NCI-H1105 treated with DMSO at 0.1 percent for 48 hours (cell line): ENCODE measurements at places on chromosomes 5 and 9.

DNA sequence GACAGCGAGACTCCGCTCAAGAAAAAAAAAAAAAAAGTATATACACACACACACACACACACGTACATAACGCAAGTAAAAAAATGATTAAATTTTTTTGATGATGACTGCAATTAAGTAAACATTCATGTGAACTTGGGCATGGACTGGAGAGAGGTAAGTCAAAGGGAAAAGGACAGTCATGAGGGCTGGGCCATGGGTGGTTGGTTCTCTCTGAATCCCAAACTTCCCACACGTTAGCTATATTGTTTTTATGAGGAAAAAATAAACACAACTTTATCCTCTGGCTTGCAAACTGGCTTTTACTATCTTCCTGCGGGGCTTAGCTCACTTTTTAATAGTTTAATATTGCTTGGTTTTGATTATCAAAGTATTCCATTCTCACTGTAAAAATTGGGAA is 53.7 kb downstream of the GOLM1 start:
- no peak for DNase-seq

- no peak for DNase-seq
These were observed 12.7 kb downstream of the GMCL2 start for GRCh38 chr5:178174456-178174855.

- DNase-seq, result peak; percentile 34
These were observed 566.0 kb downstream of the CAAP1 start for GRCh38 chr9:26326563-26326962.

DNA sequence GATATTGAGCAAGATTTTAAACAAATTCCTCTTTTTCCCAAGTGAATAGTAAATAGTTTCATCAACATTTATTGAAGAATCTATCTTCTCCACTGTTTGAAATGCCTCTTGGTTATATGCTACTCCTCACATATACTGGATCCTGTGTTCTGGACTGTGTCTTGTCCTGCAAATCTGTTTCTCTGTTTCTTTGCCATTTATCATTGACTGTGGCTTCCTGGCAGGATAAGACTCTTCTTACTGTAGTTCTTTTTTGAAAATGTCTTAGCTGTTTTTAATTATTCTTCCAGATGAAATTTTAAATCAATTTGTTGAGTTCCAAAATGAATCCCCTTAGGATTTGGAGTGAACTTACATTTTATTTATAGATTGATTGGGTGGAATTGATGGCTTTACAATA is 27.8 kb downstream of the RALGPS1 start:
- DNase-seq, result no peak

DNA sequence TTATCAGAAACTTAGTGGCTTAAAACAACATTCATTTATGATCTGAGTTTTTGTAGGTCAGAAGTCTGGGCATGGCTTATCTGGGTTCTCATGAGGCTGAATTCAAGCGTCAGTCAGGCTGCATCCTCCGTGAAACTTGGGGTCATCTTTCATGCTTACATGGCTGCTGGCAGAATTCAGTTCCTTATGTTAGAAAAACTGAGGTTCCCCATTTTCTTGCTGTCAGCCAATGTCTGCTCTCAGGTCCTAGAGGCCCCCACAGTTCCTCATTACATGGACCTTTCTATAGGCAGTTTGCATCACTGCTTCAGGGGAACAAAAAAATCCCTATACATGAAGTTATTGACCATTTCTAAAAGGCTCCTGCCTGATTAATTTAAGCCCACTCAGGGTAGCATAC is 83.8 kb upstream of the NMUR2 start:
- DNase-seq, result no peak

DNA sequence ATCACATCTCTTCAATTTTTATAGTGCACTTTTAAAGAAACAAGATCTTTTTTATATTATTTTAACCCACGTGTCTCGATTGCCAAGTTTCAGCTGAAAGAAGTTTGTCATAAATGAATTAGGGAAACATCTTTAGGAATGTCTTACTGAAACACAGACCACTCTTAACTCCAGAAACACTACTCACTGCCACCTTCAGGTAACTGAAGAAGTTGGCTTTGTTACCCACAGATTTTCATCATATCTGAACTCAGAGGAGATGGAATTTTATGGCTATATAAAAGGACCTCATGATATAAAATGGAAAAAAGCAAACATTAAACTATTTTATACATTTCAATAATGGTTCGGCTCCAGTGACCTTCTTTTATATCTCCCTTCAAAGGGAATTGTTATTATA is 158.0 kb downstream of the SEMA5A start:
- DNase-seq, result no peak

- no peak for DNase-seq
These were observed 265.3 kb upstream of the GAS1 start for GRCh38 chr9:87212605-87213021.

GRCh38 chr5:71806711-71807110 is 87.6 kb downstream of the CARTPT start:
- no peak for DNase-seq

DNA sequence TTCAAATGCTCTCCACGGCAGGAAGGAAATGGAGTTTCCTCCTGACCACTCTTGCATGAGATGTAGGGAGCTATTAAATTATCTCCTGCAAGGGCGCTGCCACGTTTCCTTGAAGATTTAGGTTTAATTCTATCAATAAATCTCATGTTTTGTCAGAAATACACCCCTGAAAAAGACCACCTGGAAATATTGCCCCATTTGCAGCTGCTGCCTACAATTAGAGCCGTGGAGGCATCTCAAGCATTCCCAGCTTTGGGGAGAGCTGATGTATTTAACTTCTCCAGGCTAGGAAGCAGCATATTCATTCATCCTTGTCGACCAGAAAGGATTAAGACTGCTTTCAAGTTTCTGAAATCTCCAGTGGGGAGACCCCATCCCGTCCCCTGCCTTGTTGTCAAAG is 40.5 kb downstream of the CCNJL start:
- DNase-seq, result no peak

GRCh38 chr5:1294835-1295649 is at the start of gene TERT:
TSS of gene TERT (minus strand) at chr5:1295068. CDS start at chr5:1294989, 79 bp downstream.
- DNase-seq, result no peak

DNA sequence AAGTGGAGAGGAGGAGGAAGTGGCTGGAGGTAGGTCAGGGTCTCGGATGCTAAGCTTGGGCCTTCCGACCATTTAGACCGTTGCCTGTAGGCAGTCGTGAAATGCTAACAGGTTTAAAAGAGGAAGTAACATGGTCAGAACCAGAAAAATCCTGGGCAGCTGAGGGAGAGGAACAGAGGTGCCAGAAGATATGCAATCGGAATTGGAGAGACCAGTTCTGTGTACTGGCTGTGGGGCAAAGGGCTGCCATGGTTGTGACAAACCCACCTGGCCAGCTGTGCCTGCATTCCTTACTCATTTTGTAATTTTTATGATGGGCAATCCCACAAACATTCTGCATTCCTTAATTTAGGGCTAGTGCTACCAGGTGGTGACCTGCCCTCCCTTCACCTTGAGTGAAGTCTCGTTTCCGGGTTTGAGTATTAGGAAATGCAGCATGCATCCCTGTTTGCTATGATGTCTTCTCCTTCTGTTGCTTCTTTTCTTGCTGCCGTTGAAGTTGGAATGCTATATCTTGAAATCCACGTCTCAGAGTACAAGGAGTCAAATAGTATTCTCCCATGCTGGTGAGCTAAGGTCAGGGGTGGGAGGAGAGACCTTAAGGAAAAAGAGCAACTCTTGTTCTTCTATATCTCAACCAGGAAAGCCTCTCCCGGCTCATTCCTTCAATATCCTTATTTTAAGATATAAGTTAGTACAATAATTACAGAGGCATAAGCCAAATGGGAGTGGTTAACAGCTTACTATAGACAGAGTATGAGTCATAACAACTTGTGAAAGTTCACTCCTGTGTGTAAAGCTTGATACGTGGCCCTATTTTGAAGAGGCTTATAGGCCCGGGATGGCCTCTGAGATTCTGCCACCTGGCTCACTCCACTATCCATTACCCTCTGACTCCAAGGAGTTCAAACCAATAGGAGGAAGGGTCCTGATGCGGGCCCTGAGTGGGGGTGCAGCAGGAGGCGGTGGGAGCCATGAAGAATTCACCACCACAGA is 37.0 kb downstream of the B4GALT1 start:
- no peak for DNase-seq

DNA sequence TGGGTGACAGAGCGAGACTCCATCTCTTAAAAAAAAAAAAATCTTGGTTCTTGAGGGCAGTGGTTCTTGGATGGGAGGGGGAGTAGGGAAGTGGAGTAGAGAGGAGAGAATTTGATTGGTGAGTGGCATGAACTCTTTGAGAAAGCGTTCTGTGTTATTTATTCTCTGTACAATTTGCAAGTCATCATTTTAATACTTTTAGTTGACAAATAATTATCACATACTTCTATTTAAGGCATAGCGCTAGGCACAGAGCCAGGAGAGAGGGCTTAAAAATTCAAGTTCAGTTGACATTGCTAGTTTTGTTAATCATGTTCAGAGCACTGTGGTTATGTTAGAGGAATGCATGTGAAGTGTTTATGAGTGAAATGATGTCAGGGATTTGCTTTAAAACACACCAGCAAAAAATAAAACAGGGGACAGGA is 24.6 kb downstream of the HSDL2 start:
- no peak for DNase-seq

GRCh38 chr5:75611311-75612225 is at the start of gene ANKDD1B:
TSS of gene ANKDD1B (plus strand) at chr5:75611453. CDS start at chr5:75611635, 182 bp downstream.
- no peak for DNase-seq

- peak; percentile 44 for DNase-seq
These were observed 494.6 kb downstream of the GADD45G start for GRCh38 chr9:90099262-90099963.

DNA sequence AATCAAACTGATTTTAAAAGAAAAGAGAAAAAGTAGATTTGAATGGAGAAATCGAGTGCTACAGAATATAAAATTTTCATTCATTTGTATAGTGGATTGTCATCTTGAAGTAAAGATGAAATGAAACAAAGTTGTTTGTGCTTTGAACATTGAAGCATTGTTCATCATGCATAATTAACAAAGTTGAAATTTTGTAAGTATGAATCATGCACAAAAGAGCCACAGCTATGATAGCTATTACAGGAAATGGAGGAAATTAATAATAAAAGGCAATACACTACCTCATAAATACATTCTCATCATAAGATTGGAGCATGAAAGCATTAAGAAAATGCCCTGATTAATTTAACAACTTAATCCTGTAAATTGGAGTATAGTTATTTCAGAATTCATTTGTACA is 153.4 kb upstream of the TLX3 start:
- no peak for DNase-seq
